Fibroblast of mammary gland (primary cell): ENCODE measurements at places on chromosomes 3 and 15.

DNA sequence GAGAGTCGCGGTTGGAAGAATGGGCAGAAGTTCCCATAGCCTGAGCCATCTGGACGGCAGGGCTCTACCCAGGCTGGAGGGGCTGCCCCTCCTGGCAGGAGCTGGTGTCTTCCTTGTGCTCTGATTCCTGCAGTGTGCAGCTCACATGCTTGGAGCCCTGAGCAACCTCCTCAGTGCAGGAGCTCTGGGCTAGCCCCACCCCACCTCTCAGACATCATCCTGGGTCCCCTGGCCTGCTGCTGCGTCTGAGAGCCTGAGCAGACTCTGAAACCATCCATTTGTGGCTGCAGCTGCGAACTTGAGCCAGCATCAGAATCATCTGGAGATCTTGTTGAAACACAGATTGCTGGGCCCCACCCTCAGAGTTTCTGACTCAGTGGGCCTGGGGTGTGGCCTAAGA, 42.8 kb downstream of the POMGNT2 start:
- no peak for DNase-seq

GRCh38 chr3:149118724-149119123, 10.7 kb upstream of the HPS3 start:
- no peak for DNase-seq

DNA sequence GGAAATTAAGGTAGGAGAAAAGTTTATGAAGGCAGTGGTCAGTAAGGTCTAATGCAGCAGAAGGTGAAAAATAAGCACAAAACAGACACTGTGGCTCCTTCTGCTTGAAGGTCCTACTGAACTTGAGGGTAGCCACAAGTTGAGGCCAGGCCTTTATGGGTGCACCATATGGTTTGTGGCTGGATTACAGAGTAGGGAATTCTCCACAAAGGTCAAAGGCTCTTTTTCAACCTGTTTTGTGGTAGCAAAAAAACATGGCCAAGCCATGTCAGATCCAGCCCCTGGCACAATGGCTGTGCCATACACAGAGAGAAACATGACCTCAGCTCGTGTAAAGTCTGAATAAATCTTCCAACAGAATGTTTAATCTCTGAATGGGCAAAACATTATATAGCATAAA, 214.0 kb downstream of the SATB1 start:
- DNase-seq, result no peak

- peak; percentile 37 for DNase-seq
These were observed 434.5 kb downstream of the MFSD1 start for GRCh38 chr3:159236321-159236720.

DNA sequence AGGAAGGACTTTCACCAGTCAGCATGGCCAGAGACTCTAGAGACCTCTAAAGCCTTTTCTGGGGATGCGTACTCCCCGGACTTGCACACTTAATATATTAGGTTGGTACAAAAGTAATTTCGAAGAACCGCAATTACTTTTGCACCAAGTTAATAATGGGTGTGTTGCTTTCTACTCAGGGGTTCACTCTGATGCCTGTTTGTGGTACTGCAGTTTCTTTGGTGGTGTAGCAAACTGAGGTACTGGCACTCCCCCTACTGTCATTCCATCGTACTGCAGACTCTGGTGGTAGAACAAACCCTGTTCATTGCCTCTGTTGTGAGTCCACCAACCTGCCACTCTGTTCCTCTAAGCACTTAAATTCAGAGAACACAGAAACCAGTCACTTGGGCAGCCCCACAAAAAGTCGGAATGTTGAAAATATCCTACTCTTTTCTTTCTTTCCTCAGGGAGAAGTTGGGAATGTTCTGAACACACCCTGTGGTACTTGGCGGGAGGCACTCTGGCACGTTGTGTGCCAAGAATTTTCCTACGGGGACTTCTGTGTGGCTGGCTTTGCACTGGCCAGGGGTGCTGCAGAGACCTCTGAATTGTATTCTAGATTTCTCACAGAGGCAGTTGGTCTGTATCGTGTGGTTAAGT, 46.3 kb downstream of the GABRG3 start:
- peak; percentile 46 for DNase-seq

DNA sequence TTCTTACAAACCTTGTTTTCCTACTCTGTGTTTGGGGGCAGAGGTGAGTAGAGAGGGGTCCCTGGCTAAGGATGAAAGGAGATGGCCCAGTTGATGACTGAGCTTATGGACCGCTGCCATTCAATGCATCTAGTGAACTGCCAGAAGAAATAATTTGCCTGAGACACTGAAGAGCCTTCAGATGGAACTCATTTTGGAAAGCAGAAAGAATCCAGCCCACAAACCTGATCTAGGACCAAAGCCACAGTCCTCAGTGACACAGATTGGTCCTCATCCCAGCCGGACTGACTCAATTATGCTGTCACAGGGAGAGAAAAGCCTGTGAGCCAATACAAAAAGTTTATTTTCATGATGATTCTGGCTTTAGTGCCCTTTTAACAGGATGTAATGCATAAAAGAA, 82.7 kb downstream of the CD47 start:
- peak; percentile 25 for DNase-seq
